Mesenchymal stem cell (in vitro differentiated cells and primary cell): ENCODE measurements at places on chromosomes 7 and 10.
A peak's percentile ranks its signal among the peaks of the same experiment; 100 is the strongest.

GRCh38 chr7:65422670-65423069 is 49.0 kb downstream of the ZNF92 start:
- no peak for DNase-seq

- no peak for DNase-seq
Observed at GRCh38 chr7:35717516-35717915, 22.6 kb upstream of the HERPUD2 start.

- no peak for DNase-seq
Observed at GRCh38 chr7:112383671-112384417, 66.4 kb upstream of the IFRD1 start.

- DNase-seq: no peak
Observed at GRCh38 chr7:76066716-76067503, 19.0 kb downstream of the MDH2 start.

GRCh38 chr10:119542357-119542987 is at the start of gene RGS10:
RGS10 (minus strand) TSS chr10:119542719; CDS start chr10:119542638, 81 bp downstream.
- DNase-seq: peak; percentile 78

- DNase-seq: no peak
Observed at GRCh38 chr10:131177431-131178327, 133.8 kb downstream of the TCERG1L start.

- DNase-seq: no peak
Observed at GRCh38 chr10:36173364-36173763, 531.3 kb upstream of the FZD8 start.

DNA sequence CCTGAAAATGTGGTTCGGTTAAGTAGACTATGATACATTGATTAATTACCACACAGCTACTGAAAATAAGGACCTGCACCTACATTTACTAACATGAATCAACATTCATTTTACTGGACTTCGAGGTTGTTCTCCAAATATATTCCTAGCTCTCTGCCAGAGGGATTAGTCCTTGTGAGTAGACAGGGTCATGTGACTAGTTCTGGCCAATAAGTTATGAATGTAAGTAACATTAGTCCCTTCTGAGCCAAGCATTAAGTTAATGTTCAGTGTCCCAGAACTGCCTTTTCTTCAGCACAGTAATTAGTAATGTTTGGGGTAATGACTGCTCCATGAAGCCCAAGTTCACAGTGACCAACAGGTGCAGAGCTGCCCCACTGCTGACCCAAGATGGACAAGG is 9.2 kb downstream of the ITIH5 start:
- DNase-seq: no peak

DNA sequence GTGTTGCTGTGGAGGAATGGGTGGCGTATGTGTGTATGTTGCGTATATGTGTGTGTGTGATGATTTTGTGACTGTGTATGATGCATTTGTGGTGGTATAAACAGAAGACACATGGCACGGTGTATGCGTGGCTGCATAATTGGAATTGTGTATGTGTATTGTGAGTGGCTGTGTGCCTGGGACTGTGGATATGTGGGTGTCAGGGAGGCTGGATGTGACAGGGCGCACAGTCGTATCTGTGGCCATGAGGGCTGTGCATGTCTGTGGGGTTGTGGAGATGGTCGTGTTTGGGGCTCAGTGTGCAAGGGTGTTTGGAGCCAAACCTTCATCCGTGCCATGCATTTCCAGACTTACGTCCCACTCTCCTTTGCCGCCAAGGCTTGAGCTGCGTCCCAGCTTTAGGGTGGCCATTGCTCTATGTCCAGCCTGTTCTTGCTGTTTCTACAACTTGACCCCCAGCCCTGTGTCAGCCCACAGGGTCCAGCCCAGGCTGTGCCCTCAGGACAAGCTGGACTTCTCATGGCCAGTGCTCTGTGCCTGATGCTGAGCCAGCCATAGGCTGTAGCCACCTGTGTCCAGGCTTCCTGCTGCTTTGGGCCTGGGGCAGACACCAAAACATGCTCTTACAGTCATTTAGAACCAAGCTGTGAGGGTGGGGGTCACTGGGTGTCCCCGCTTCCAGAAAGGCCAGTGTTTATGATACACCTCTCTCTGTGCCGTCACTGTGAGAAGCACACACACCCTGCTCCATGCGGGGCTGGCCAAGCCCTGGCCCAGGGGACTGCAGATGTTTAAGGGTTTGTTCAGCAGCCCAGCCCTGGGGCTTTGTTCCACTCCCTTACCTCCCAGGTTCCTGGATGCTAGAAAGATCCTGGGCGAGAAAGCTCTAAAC is 127.6 kb downstream of the NEURL1 start:
- no peak for DNase-seq

DNA sequence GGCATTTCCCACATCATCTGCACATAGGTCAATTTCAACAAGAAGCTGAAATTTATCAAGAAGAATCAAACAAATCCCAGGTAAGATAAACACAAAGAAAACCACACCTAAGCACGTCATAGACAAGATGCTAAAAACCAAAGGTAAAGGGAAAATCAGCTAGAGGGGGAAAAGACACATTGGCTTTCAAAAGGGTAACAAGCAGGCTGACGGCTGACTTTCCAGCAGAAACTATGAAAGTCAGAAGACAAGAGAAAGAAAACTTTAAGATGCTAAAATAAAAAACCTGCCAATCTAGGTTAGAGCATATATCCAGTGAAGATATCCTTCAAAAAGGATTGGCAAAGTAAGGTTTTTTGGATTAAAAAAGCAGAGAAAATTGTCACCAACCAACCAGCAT is 59.9 kb upstream of the RHEB start:
- peak; percentile 28 for DNase-seq

DNA sequence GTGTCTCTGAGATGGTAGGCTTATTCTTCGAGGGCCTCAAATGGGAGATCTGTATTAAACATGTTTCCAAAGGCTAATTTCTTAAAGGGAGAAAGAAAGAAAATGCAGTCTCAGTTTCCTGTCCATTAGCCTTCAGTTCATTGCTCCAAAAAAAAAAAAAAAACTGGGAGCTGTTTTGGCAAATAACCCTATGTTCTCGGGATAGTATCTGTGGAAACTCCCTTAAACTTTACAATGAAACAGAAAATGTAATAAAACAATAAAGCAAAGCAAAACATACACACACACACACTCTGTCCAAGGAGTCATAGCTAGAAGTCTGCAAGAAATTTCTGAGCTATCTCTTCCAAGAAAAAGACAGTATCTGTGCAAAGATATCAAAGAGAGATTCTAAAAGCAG is 172.5 kb upstream of the CELF2 start:
- DNase-seq: no peak

- peak; percentile 19 for DNase-seq
Observed at GRCh38 chr7:28980451-28981160, 22.5 kb upstream of the TRIL start.

GRCh38 chr7:151756866-151757265 is 120.0 kb downstream of the PRKAG2 start:
- DNase-seq: no peak

- peak; percentile 57 for DNase-seq
Observed at GRCh38 chr10:12835709-12836108, 165.8 kb downstream of the CCDC3 start.

GRCh38 chr7:31457551-31457950 is 56.3 kb upstream of the ITPRID1 start:
- no peak for DNase-seq

- peak; percentile 72 for DNase-seq
Observed at GRCh38 chr7:85185424-85186082, 1.3 kb downstream of the SEMA3D start.

- no peak for DNase-seq
Observed at GRCh38 chr7:17340655-17341054, 42.2 kb downstream of the AHR start.

- no peak for DNase-seq
Observed at GRCh38 chr7:92631850-92632487, 41.8 kb upstream of the FAM133B start.

DNA sequence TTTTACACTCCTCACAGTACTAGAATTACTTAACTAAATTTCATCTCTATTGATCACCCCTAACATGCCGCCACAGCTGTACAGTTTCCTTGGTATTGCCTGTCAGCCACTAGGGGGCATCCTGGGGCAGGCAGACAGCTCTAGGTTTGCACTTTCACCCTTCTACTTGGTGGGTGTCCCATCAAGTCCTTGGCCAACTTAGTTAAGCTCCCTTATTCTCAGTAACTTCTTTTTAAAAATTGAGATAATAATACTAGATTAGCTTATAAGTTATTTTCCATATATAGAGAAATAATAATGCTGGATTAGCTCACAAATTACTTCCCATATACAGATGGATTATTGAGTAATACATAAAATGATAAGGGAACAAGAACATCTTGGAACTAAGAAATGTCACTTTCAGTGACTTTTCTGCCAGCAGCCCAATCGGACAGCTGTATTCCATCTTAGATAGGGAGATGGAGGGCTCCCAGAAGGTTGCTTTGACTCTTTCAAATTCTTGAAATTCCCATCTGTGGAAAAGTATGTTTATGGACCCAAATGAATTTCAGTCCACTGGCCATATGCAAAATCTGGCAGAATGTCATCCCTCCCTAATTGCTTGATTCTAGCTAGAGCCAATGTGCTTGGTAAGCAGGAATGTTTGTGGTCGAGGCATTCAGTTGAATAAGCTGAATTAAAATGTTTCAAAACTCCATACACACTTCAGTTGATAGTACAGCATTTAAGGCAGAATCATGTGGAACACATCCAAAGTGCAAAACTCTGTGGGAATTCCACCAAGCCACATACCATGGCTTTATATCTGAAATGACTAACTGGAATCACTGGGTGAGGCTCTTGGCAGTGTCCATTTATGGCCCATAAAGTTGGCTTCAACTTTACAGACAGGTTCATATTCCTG is 309.7 kb downstream of the CSTF2T start:
- DNase-seq: peak; percentile 59

DNA sequence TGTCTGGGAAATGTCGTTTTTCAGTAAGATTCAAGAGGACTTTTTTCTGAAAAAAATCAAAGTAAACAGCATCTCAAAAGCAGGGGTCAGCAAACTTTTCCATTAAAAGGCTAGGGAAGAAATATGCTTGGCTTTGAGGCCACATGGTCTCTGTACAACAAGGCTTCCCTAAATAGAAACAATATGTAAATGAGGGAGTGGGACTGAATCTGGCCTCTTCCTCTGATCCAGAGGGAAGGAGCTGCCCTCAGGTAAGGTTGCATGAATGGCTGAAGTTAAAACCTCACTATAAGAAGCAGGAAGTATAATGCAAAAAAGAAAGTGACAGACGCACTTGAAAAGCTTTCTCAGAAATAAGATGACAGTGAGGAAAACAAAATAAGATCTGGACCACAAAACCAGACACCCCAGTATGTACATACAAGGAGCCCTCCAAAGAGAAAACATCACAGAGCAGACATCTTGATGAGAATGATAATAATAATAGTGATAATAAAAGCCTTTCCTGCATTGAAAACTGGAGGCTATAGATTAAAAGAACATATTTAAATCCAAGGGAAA is 115.2 kb downstream of the PLXNA4 start:
- DNase-seq: no peak

- peak; percentile 92 for DNase-seq
Observed at GRCh38 chr7:140656548-140657515, 15.9 kb upstream of the ADCK2 start.

DNA sequence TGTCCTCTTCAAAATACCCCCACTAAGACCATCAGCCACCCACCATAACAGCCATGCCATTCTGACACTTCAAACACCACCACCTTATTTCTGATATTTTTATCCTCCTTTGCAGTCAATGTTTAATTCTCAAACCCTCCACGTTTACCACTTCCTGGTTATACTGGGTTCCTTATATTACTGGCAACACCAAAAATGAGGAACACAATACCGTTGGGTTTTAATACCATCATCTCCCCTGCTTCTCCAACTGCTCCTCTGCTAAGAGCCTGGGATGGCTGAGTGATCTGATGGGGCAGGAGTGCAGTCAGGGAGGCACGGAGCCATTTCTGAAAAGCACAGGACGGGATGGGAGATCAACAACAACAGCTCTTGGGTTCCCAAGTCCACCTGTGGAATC is 140.5 kb downstream of the CHCHD3 start:
- no peak for DNase-seq

DNA sequence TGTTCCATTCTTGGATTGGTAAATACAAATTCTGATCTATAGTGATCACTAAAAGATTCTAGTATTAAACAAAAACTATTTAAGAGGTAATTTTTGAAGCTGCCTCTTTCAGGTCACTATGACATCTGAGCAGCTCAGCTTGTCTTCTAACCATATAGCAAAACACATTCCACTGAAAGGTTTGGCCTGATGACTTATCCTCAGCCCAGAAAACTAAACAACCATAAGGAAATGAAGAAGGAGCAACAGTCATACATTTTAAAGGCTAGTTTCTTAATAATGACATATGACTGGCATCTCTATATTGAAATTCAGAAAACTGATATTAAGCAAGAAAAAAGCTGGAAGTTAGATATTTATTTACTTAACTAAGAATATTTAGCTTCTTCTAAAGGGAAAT is 24.6 kb downstream of the NT5C2 start:
- peak; percentile 41 for DNase-seq

GRCh38 chr7:112649560-112649959 is 140.6 kb downstream of the TMEM168 start:
- no peak for DNase-seq

GRCh38 chr10:89625041-89625765 is 19.8 kb downstream of the PANK1 start:
- peak; percentile 47 for DNase-seq

DNA sequence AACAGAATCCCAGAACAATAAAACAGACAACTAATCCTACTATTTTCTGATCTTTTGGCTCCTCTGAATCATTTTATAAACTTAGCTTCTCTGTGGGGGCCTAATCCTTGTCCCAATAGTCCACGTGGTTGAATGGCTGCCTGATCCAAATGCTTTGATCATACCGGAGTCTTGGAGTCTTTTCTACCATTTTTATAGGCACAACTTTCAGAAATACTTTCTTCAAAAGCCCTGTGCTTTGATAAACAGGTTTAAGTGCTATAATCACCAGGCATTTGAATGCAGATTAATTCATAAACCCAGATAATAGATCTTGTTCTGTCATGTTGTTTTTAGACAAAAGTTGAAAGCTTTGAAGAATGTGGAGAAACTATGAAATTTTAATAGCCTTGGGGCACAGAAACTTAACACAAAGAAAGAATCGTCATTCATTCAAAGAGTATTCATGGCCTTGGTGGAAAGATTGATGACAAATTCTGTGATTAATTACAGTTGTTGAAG is 163.7 kb downstream of the AHR start:
- DNase-seq: no peak

GRCh38 chr7:71015252-71015900 is 116.6 kb upstream of the GALNT17 start:
- DNase-seq: no peak

DNA sequence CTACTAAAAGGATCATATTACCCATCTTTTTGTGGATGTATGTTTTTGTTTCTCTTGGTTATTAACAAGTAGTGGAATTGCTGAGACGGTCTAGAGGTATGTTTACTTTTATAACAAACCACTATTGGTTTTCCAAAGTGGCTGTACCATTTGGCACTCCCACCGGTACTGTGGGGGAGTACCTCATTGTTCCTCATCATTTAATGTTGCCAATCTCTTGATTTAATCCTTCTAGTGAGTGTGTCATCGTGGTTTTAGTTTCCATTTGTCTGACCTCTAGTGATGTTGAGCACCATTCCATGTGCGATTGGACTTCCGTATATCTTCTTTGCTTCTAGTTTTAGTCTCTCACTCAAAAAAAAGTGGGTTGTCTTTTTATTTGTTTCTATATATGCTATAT is 50.4 kb downstream of the RBM33 start:
- peak; percentile 11 for DNase-seq
